ENCODE measurements at places on chromosomes 5 and 9.

GRCh38 chr5:177590406-177590805 lies 1.6 kb upstream of the TMED9 start:
- no peak for DNase-seq

DNA sequence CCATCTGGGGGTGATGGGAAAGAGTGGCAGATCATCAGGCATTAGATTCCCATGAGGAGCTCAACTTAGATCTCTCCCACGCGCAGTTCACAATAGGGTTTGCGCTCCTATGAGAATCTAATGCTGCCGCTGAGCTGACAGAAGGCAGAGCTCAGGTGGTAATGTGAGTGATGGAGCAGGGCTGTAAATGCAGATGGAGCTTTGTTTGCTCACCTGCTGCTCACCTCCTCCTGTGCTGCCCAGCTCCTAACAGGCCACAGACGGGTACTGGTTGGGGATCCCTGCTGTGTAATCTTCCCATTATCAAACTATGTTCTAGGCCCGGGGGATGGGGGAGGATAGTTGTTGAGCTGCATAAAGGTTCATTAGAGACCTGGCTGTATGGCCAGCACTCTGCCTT lies 58.4 kb downstream of the UGCG start:
- no peak for DNase-seq

DNA sequence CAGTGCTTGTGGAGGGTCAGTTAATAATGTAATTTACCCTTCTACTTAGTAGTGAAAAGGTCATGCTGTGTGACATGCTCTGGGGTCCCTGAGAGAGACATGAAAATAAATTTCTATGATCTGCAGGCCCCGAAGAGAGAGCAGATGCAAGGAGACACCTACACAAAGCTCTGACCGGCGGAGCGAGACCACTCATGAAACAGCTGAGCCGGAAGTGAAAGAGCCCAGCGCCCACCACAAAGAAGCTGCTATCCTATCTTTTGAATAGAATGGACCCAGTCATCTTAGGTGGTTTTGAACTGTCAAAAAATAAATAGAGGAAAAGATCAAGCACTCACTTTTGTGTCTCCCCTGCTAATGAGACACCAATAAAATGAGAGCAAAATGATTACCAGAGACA lies 190.0 kb downstream of the MED10 start:
- peak; percentile 57 for DNase-seq

GRCh38 chr5:133881576-133882388 lies 86.6 kb downstream of the C5orf15 start:
- DNase-seq: no peak

DNA sequence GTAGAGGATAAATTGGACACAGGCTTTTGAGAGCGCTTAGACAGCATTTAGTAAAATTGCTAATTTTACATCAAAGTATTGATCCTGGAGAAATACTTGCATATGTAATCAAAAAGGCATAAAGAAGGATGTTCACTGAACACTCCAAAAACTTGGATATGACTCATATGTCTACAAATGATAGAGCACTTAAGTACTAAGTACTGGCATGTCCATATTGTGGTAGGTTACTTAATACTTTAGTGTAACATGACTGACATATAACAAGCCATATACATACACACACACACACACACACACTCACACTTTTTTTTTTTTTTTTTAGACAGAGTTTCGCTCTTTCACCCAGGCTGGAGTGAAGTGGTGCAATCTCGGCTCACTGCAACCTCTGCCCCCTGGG lies 361.9 kb downstream of the ARHGEF28 start:
- DNase-seq: no peak

DNA sequence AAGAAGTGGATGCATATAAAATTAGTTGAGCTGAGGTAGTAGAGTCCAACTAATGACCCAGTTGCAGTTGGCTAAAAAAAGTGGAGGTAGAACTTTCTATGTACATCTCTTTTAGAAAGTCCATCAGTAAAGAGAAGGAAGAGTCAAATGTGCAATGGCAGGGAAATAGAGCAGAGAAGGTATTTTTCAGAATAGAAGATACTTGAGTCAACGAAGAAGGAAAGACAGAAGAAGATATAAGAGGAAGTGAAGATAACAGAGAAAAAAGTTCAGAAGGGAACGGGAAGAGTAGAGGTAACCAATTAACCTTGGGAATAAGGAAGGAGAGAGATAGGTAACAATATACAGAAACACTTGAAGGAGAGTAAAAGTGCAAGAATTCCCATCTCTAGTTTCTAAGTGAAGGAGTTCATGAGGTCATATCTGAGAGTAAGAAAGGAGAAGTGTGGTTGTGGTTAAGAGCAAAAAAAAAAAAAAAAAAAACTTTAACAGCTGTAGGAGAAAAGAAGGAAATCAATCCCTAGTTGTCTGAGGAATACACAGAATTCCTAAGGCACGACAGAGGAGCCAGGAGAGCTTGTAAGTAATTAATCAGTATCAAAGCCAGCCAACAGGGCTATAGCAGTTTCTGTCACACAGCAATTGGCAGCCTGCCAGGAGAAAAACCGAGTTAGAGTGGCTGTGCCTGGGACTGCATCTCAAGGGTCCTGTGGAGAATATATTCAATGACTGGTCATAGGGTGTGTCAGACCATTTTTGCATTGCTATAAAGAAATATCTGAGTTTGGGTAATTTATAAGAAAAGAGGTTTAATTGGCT lies 61.0 kb downstream of the ARL15 start:
- DNase-seq: peak; percentile 81

DNA sequence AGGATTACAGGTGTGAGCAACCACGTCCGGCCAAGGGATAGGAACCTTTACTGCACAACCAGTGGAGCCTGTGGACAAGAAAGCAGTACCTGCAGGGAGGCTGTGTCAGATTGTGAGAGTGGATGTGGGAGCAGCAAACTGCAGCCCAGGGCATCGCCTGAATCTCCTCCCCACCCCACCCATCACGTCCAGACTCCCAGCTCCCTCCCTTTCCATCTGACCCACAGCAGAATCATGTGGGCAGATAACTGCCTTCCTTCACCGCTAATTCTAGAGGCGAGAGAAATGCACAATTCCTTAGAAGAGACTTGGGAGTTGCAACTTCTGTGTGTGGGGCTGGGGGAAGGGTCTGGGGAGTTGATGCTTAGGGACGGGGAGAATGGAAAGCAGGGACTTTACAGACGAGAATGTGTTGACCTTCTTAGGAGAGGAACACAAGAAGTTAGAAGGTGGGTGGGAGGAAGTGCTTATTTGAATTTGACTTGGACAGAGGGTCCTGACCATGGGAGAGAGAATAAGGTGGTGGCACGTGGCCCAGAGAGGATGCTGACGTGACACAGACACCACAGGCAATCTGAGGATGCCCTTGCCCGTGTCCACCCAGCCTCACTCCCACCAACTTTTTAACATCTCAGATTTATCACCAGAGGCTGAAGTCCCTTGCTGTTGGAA lies 4.5 kb upstream of the LCP2 start:
- DNase-seq: no peak

GRCh38 chr5:56356121-56356835 lies 123.1 kb upstream of the ANKRD55 start:
- DNase-seq: no peak

GRCh38 chr9:98854266-98854665 lies 46.8 kb downstream of the GALNT12 start:
- no peak for DNase-seq

- DNase-seq: no peak
Measured at GRCh38 chr5:77086368-77086688, 757 bp downstream of the ZBED3 start.

Measured in NAMALWA (cell line).